ENCODE measurements at places on chromosomes 16 and 17.

DNA sequence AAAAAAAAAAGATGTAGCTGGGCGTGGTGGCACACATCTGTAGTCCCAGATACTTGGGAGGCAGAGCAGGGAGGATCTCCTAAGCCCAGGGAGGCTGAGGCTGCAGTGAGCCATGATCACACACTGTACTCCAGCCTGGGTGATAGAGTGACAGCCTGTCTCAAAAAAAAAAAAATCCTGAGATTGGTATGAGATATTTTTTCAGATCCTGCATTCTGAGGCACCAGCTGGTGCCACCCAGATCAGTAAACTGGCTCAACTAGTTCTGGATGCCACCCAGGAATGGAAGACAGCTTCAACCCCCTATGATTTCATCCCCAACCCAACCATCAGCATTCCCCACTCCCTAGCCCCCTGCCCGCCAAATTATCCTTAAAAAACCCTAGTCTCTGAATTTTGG is 7.1 kb upstream of the GJC1 start:
- DNase-seq = no peak

DNA sequence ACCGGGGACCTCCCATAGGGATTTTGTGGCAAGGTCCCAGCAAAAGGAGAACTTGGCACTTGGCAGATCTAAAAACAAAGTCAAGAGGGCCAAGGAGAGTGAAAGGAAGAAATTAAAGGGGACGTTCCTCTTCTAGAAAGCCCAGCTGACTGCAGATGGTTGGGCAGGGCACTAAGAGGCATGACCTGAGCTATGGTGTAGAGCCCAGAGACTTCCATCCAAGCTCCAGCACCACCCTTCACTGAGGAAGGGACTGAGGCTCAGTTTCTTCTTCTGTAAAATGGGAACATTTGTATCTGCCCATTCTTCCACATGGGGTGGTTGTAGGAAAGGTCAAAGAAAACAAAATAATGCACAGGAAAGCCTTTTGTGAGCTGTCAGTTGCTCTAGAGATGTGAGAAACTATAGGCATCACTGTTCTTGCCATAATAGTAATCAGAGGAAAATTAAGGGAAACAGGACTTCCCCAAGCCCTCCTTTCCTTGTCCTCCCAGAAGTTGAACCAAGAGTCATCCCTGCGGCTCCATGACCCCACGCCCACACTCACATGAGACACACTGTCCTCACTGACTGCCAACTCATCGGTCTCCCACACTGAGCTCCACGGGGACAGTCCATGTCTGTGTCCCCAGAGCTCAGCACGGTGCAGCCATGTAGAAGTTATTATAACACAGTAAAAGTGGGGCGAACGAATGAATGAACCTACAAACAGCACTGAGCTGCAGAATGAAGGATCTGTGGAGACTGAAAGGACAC is 10.4 kb downstream of the CD300LF start:
- no peak for DNase-seq

DNA sequence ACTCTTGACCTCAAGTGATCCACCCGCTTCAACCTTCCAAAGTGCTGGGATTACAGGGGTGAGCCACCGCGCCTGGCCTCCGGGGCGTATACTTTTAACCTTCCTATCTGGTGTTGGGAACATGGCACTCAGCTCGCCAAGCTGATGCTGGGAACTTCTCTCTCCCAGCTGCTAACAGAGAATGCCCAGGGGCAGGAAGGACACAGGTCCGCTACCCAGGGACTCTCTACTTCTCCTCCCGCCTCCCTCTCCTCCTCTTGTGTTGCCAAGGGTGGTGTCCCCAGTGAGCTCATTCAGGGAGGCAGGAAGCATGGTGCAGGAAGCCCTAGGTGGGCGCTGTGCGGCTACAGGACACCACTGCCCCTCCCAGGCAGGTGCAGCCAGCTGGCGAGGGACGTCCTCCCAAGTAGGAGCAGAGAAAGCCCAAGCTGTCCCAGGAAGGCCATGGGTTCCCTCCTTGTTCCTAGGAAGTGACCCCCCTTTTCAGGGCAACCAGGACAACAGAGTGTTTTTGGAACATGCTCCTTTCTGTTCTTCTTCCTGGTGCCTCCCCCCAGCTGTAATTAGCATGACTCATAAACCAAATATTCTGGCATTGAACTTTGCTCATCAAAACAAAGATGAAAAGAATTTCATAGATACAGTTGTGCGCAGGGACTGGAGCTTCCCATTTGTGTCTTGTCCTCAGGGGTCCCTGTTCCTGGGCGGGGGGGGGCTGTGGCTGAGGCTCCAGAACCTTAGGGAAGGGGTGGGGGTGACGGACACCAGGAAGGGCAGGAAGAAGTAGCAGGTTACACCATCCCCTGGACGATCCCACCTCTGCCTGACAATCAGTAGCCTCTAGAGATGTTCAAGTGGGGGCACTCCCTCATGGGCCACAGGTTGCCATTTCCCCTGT is 2.7 kb downstream of the C1QTNF1 start:
- no peak for DNase-seq

- DNase-seq = no peak
Measured at GRCh38 chr17:77827039-77827438, 131.5 kb upstream of the TNRC6C start.

DNA sequence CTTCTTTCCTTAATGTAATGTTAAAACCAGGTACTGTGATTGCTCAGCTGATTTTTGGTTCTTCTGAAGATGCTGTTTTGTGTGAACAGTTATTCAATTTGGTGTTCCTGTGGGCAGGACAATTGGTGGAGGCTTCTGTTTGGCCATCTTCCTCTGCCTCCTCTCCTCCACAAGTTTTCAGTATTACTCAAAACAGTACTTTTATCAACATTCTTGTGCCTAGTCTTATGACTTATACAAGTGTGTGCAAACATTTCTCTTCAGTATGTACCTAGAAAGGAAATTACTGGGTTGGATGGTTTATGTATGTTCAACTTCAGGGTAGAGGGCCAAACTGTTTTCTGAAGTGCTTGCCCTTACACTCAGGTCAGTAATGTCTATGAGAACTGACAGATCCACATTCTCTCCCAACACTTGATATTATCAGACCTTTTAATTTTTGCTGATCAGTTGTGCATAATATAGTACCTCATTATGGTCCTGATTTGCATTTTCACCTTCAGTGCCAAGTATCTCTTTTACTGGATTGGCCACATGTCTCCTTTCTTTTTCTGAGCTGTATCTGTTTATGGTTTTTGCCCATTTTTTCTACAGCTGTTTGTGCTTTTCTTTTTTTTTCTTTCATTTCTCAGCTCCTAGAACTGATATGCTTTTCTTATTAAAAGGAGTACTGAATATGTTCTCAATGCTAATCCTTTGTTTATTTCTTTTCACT is 50.9 kb downstream of the ERCC4 start:
- no peak for DNase-seq

DNA sequence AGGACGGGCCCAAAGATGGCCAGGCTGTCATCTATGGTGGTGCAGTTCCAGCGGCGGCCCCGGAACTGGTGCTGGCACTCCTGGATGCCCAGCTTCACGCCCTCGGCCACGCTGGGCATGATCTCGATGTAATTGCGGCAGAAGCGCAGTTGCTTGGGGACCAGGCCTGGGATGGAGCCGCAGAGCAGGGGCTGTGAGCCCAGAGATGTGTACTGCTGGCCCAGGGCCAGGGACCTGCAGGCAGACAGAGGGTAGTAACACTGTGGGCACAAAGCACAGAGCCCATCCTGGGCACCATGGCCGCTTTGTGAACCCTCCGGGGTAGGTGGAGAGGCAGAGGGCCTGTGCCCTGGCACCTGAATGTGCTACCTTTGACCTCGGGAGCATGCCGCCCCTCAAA is 44.8 kb downstream of the WNT3 start:
- no peak for DNase-seq

- no peak for DNase-seq
Measured at GRCh38 chr17:10992106-10992880, 154.4 kb upstream of the PIRT start.
